Kidney epithelial cell (primary cell): ENCODE measurements at places on chromosomes 4 and X. TPM values are rescaled to one million over a fixed set of nuclear protein-coding genes. Genes with fewer than 3 reads are reported as not detected.

DNA sequence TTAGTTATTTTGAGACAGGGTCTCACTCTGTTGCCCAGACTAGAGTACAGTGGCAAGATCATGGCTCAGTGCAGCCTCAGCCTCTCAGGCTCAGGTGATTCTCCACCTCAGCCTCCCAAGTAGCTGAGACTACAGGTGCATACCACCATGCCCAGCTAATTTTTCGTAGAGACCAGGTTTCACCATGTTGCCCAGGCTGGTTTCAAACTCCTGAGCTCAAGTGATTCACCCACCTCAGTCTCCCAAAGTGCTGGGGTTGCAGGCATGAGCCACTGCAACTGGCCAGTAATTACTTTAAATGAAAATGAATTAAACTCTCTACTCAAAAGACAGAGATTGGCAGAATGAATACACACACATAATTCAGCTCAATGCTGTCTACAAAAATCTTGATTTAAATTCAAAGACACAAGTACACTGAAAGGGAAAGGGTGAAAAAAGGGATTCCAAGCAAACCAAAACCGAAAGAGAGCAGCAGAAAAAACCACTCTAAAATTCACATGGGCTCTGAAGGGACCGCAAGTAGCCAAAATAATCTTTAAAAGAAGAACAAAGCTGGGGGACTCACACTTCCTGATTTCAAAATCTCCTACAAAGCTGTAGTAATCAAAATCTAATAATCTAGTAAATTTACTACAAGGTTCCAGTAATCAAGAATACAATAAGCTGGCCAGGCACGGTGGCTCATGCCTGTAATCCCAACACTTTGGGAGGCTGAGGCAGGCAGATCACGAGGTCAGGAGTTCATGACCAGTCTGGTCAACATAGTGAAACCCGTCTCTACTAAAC, 11.8 kb upstream of the SPON2 start:
- DNase-seq: no peak

- no peak for DNase-seq
Observed at GRCh38 chrX:48677516-48677915, 6.1 kb upstream of the WAS start.

GRCh38 chrX:38214044-38214443, 6.6 kb downstream of the SRPX start:
- no peak for DNase-seq

The SLC6A8 gene
- 35.0 and 36.0 TPM in 2 replicates for total RNA-seq

The USP17L13 gene
- total RNA-seq: not detected in 2 replicates
